Activated T-cell treated with anti-CD3 and anti-CD28 coated beads, Interleukin-2, amount 50 U/mL, for 4 hours (primary cell): ENCODE measurements at places on chromosomes 1 and 21. TPM values are rescaled to one million over a fixed set of nuclear protein-coding genes. Genes with fewer than 3 reads are reported as not detected.

Gene GPR52
- 0.57 TPM for total RNA-seq

Gene CGN
- 0.68 TPM for total RNA-seq

Gene IVL
- total RNA-seq, result not detected

Gene KIF14
- total RNA-seq, result 1.1 TPM

Gene HMCN1
- 0.03 TPM for total RNA-seq

Gene ZNF683
- 0.11 TPM for total RNA-seq

Gene ANXA9
- not detected for total RNA-seq

Gene RIMS3
- 0.57 TPM for total RNA-seq

Gene SPAG17
- not detected for total RNA-seq
